Colonic mucosa (tissue), 4 donors: ENCODE measurements at places on chromosomes 12 and 14. TPM values are rescaled to one million over a fixed set of nuclear protein-coding genes. Genes with fewer than 3 reads are reported as not detected.

DNA sequence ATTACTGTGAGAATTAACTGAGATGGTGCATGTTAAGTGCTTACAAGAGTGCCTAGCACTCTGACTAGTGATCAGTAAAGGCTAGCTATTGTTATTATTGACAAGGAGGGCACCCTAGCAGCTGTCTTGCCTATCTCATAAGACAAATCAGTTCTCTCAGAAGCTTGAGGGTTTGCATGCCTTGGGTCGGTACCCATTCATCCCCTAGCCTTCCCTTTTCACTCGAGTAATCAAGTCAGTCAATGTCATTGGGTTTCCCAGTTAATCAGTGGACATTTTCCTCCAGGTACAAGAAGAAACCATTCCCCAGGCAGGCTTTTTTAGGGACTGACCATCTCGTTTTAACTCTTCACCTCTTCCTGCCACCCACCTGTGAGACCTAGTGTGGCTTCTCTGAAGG is 10.4 kb upstream of the TFCP2 start:
- no peak for DNase-seq

DNA sequence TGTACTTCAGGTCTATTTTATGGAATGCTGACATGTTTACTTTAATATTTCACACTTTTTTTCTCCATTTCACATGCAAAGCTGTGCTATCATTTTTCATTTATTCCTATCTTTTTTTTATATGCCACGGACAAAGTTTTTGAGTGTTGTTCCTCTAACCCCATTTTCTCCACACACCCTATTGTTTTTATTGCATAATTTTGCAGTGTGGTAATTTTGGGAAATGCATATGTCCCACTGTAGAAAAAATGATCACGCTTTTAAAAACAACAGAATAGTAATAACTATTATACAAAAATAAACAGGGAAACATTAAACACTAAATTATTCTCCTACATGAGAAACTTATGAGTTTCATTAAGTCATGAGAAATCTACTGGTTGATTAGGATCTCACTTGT is 14.2 kb downstream of the ZFC3H1 start:
- no peak for DNase-seq

DNA sequence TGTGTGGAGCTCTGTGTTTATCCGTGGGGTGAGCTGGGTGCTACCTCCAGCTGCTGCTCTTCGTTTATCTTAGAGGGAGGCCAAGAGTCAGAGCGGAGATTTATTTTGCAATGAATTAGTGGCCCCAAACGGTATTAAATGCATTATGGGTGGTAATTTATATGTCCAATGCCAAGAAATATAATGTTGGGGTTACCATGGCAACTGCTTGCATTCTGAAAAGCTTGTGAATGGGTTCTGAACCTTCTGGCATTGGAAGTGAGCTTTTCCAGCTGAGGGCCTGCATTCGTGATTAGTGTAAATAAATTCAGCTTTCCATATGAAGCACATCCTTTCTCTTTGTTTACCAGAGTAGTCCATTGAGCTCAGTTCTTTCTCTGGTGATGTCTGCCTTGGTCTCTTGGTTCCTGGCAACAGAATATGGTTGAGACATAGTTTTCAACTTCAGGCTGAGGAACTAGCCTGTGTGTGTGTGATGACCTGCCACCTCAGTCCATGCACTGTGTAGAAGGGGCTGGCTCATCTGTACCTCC is 51.8 kb downstream of the TRAF3 start:
- DNase-seq, result no peak

KLRG1 gene
- total RNA-seq, result 1.0 TPM

GPRC5D gene
- total RNA-seq, result not detected

SERPINA3 gene
- 5.7 TPM for total RNA-seq
